Fibroblast of lung (primary cell): ENCODE measurements at places on chromosomes 4 and X.

DNA sequence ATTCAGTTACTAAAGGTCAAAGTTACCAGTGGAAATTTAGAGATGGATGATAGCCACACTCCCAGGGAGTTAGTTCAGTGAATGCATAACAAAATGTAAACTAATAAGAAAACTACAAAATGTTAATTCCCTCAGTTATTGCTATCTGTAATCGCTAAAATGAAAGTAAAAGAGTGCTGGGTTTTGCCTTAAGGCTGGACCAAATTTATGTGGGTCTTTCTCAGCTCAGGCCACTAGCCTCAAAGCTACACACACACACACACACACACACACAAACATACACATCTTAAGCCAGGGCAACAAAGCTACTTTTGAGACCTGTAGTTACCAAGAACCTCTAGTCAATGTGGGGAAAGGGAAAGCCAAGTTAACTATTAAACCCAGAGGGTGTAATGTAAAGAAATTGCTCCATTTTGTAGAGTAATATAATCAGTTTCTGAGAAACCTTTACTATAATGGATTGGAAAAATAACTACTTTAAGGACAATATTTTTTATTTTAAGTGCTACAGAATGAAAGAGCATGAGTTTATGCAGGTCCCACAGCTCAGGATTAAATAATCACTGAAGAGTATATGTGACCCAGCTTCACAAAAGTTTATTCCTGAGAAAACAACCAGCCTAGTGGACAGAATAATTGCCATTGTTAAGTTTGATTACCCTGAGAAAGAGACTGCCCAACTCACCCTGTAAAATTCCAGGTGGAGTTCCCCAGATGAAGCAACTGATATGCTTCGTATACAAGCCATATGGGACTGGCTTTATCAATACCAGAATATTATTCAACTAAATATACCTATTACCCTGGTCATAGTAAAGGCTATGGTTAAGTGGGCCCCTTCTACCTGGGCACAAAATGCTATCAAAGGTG lies 8.9 kb upstream of the UGT2A3 start:
- DNase-seq, result no peak

- DNase-seq, result peak; percentile 45
Measured at GRCh38 chr4:176569301-176569700, 223.4 kb downstream of the VEGFC start.

GRCh38 chrX:40148385-40149285 lies 50.9 kb upstream of the BCOR start:
- DNase-seq, result no peak

GRCh38 chr4:79235095-79235494 lies 90.8 kb downstream of the NAA11 start:
- DNase-seq, result no peak

DNA sequence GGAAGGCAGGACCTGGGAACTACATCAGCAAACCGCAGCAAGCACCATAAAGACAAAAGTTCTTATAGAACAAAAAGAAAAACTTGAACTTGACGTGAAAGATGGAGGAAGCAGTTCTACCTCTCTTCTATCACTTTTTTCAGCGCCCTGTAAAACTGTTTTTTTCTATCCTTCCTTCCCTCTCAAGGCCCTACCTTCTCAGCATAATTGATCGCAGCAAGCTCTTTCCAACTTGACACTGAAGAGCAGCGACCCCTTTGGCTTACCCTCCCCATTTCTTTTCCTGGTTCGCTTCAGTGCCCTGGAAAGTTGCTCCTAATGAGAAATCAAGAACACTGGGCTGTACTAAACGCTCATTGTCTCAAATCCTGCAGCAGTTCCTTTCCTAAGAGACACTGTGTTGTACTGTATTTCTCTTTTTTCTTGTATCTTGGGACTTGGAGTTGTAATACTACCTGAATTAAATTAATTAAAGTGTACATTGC lies 150.6 kb upstream of the SLC4A4 start:
- DNase-seq, result peak; percentile 51

GRCh38 chr4:6965329-6965728 lies 55.7 kb downstream of the TBC1D14 start:
- no peak for DNase-seq

DNA sequence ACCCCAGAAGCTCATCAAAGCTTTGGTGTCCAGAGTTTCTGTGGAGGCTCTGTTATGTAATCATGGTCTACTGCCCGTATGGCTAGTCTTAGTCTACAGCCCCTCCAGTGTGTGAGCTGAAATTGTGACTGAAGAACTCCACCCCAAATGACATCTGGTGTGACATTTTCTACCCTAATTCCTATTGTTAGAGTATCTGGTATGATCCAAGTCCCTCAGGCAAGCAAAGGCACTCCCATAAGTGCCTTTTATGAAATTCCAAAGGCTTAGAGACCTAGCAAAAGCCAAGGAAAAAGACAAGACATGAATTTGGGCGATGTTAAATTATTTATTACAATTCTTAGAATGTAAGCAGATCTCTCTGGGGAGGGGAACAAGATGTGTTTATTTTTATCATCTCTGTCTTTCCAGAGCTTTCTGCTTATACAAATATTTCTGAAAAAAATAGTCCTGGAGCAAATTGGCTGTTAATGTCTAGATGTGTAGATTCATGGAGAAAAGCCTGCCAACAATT lies 417.4 kb downstream of the CCSER1 start:
- DNase-seq, result no peak

GRCh38 chr4:185066179-185066578 lies 47.9 kb downstream of the HELT start:
- DNase-seq, result no peak

GRCh38 chr4:67897686-67898085 lies 13.9 kb upstream of the TMPRSS11D start:
- no peak for DNase-seq

GRCh38 chrX:108224727-108225621 lies 133.4 kb downstream of the ATG4A start:
- peak; percentile 62 for DNase-seq

DNA sequence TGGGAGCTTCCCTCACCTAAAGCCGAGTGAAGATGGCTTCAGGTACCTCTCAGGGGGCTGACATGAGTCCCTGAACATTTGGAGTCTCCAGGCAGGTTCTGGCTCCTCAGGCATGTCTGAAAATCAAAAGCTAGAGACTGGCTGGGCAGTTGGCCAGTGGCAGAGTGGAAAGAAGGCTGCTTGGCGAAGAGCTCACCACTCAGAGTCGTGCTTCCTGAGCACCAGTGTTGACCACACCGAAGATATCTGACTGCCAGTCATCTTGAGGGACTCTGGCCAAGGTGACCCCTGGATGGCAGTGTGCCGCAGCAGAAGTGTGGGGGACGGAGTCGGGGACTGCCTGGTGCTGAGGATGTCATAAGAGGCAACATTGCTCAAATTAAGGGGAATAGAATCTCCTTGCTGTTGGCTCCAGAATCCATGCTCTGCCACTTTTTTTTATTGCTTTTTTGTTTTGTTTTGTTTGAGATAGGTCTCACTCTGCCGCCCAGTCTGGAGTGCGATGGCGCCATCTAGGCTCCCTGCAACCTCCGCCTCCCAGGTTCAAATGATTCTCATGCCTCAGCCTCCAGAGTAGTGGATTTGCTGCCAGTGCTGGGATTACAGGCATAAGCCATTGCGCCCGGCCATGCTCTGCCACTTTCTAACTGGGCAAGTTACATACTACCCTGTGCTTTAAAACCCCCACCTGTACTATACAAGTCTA lies 172.5 kb upstream of the GATB start:
- no peak for DNase-seq

- no peak for DNase-seq
Measured at GRCh38 chr4:145183023-145183422, 2.6 kb upstream of the OTUD4 start.

DNA sequence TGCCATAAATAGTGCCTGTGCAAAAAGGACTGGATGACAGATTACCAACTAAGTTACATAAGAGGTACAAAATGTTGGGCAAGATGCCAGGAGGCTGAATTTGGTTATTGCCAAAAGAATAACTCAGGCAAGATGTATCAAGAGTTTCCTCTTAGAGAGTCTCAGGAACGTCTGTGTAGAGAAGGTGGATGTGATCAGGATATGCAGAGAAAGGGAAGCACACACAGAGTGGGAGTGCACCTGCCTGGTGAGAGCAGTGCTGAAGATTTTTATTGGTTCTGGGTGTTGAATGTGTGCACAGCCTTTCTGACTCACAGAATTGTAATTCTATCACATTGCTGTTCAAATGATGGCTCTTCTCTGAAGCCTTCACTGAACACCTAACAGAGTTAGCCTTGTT lies 156.8 kb upstream of the HS3ST1 start:
- no peak for DNase-seq

DNA sequence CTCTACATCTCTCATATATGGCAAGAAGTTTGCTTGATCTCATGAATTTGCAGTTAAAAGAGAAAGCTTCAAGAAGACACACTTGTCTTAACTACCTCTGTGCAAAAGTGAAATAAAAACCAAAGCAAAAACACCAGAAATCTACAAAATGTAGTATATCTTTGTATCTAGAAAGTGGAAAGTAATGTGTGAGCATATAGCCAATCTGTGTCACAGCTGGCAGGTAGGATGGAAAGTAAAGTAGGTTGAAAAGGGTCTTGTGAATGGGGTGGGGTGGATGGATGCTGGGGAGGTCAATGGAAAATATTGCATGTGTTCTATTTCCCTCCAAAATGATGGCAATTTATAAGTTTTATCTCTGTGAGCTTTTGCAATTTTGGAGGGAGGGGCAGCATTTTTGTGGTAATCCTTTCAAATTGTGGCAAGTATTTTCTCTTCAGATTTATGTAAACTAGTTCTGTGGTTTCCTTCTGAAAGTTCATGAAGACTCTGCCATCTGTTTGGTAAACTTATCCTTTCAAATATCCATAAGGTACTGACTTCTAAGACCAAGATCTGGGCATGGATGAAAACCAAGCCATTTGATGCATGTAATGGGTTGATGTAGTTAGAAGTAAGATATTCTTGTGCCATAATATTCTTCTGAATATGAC lies 215.9 kb upstream of the GIMD1 start:
- DNase-seq, result no peak

- DNase-seq, result no peak
Measured at GRCh38 chr4:156950090-156950489, 21.5 kb downstream of the PDGFC start.

GRCh38 chrX:151458824-151459223 lies 61.8 kb downstream of the VMA21 start:
- DNase-seq, result no peak

- no peak for DNase-seq
Measured at GRCh38 chr4:12724510-12724909, 759.6 kb downstream of the RAB28 start.

DNA sequence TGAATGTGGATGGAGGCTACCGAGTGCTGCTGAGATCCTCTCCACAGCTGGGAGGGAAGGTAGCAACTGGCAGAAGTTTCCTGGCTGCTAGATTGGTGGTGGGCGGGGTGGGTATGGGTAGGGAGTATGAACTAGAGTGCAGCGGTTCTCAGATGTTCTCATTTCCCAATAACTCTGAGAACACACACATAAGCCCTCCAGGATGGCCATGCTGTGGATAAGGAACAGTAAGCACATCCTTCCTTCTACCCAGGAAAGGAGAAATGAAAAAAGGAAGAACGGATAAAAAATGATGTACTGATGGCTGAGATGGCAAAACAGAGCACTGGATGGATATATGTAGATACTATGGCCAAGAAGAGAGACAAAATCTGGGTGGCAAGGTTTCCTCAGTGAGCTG lies 116.0 kb downstream of the ZNF827 start:
- DNase-seq, result no peak
